ENCODE measurements at places on chromosomes 2 and 18.

GRCh38 chr2:62362561-62362960, 143.4 kb downstream of the TMEM17 start:
- DNase-seq: no peak
- H3K4me1 ChIP-seq: no peaks in the 10 kb centered on the region
- H3K36me3 ChIP-seq: no peaks in the 10 kb centered on the region
- no peaks in the 10 kb centered on the region for H3K27me3 ChIP-seq

GRCh38 chr2:100417711-100418124, 250 bp upstream of the CHST10 start:
- no peak overlapping the region for H3K27ac ChIP-seq
- H3K4me1 ChIP-seq: peaks cover 30% of the 10 kb centered on the region

- H3K36me3 ChIP-seq: no peaks in the 10 kb centered on the region
- 0 out of 2 replicates have a peak, but pooled peaks cover 1% of the 10 kb centered on the region for H3K27me3 ChIP-seq
- no peak overlapping the region for H3K4me3 ChIP-seq
- H3K4me1 ChIP-seq: no peaks in the 10 kb centered on the region
Measured at GRCh38 chr2:66717973-66718372, 283.0 kb downstream of the MEIS1 start.

GRCh38 chr18:48360376-48361021, 48.7 kb downstream of the ZBTB7C start:
- H3K36me3 ChIP-seq: no peaks in the 10 kb centered on the region
- no peak overlapping the region for H3K27ac ChIP-seq
- no peak overlapping the region for H3K4me3 ChIP-seq
- H3K27me3 ChIP-seq: peaks cover 3% of the 10 kb centered on the region

- peaks cover 3% of the 10 kb centered on the region for H3K4me1 ChIP-seq
Measured at GRCh38 chr2:17251171-17251570, 267.1 kb downstream of the RAD51AP2 start.

DNA sequence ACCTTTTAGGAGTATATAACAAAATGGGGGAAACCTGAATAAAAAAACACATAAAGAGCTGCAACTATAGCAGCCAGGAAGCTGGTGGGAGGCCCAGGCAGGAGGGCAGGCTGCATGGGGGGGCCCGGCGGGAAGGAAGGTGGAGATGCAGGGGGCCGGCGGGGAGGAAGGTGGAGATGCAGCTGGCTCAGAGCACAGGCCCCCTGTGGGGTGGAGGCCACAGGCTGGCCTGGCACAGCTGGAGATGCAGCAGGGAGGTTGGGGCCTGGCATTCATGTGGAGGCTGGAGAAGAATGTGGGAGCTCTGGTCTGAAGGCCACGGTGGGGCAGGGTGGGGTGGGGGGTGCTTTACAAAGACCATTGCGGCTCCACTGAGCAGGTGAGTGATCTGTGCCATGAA, 31.4 kb downstream of the FAM228A start:
- peaks cover 22% of the 10 kb centered on the region for H3K36me3 ChIP-seq
- DNase-seq: no peak
- no peaks in the 10 kb centered on the region for H3K4me1 ChIP-seq
- H3K27ac ChIP-seq: no peak overlapping the region
- no peaks in the 10 kb centered on the region for H3K27me3 ChIP-seq

DNA sequence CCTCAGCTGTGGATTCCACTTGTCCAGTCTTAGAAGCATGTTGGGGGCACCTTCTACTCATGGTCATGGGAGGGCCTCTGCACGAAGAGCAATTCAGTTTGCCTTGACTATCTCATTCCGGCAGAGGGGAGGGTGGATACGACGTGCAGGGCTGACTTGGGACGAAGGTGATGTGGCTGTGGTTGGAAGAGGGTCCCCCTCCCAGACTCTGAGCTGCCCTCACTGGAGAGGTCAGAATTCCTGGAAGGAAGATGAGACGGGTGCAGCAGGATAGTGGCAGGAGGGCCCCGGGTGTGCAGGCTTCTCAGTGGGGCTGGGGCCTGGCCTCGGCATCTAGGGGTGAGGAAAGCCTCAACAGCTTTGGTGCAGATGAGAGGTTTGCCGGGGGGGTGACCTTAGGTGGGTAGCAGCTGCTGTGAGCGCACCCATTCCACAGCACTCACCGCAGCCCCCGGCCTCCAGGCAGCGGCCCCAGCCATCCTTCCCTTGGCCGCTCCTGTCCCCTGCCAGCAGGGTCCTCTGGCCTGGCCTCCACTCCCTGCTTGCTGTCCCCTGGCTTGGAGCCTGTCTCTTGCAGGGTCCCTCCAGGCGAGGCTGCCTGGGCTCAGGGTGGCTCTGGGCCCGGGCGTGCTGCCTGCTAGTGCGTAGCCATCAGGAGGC, 3.2 kb downstream of the RNPEPL1 start:
- H3K4me1 ChIP-seq: peaks cover 32% of the 10 kb centered on the region
- no peak for DNase-seq
- no peak overlapping the region for H3K4me3 ChIP-seq
- no peaks in the 10 kb centered on the region for H3K36me3 ChIP-seq

DNA sequence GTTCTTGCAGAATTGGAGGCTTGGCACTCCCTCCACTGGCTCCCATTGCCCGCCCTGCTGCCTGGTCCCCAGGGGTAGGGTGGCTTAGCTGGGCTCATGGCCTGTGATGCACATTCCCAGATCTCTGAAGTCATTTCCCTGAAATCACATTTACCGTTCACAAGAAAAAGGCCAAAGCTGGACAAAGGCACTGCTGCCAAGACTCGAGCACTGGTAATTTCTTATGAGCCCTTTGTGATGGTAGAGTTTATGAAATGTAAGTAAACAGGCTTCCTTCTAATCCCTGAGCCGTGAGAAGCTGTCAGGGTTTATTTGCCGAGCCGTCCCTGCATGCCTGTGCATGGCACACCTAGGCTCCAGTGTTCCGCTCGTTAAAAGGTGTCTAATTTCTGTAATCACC, 247.2 kb upstream of the EPAS1 start:
- peaks cover 14% of the 10 kb centered on the region for H3K36me3 ChIP-seq
- no peaks in the 10 kb centered on the region for H3K4me1 ChIP-seq
- no peak overlapping the region for H3K4me3 ChIP-seq
- no peak for DNase-seq
- H3K27me3 ChIP-seq: no peaks in the 10 kb centered on the region

GRCh38 chr2:202376460-202377206, 506 bp downstream of the BMPR2 start:
- 0 out of 2 replicates have a peak, but pooled peaks cover 3% of the 10 kb centered on the region for H3K27me3 ChIP-seq
- no peak overlapping the region for H3K27ac ChIP-seq
- no peaks in the 10 kb centered on the region for H3K36me3 ChIP-seq
- DNase-seq: peak; percentile 63
- H3K4me3 ChIP-seq: peak overlapping the region; percentile 78
- peaks cover 47% of the 10 kb centered on the region for H3K4me1 ChIP-seq

DNA sequence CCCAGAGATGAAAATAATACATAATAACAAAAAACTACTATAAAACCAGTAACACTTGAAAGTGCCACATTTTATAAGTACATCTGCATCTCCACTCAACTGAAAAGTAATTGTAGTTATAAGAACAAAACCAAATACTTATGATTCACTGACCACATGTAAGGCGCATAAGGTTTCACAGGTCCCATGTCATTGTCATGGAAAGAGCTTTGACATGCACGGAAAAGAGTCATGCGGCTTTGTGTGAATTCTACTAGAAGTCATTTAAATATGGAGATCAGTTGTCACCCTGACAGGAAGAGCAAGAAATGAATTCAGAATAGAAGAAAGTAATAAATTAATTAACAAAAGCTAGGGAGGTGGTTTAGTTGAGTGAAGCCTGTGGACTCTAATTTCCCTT, 459.1 kb downstream of the CDH2 start:
- H3K4me1 ChIP-seq: peaks cover 22% of the 10 kb centered on the region
- no peak overlapping the region for H3K4me3 ChIP-seq
- H3K27me3 ChIP-seq: no peaks in the 10 kb centered on the region
- no peak overlapping the region for H3K27ac ChIP-seq
- no peak for DNase-seq

GRCh38 chr2:146108993-146109392, 1589.1 kb upstream of the ZEB2 start:
- H3K27ac ChIP-seq: no peak overlapping the region
- DNase-seq: no peak
- no peak overlapping the region for H3K4me3 ChIP-seq
- no peaks in the 10 kb centered on the region for H3K36me3 ChIP-seq

- no peak overlapping the region for H3K4me3 ChIP-seq
- no peak overlapping the region for H3K27ac ChIP-seq
- no peak for DNase-seq
- no peaks in the 10 kb centered on the region for H3K36me3 ChIP-seq
Measured at GRCh38 chr2:133568598-133568997, 335 bp upstream of the NCKAP5 start.

DNA sequence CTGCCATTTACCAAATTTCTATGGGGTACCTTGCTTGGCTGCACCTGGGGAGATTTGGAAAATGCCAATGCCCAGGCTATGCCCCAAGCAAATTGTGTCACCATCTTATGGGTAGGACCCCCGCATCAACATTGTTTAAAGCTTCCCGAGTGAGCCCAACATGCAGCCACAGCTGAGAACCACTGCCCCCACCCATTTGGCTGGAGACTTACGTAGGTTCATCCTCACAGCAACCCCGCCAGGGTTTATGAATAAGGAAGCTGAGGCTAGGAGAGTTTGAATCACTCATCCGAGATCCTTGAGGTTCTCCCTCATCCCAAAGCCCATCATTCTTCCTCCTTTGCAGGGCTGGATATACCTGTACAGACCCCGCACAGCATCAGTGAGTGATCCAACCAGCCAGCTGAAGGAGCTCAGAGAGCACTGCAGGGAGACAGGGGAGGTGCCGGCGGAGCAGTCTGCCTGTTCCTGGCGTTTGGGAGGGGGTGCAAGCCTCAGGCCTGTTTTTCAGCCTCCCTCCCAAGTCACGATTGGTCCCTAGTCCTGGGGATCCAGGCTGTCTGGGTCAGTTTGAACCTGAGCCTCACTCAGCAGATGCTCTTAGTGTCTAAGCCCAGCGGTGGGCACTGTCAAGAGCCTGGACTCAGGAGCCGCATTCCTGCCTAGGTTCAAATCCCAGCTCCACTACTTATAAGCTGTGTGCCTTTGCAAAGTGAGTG, 164.9 kb downstream of the SMAD7 start:
- peak overlapping the region; percentile 69 for H3K27ac ChIP-seq
- no peaks in the 10 kb centered on the region for H3K27me3 ChIP-seq
- no peak for DNase-seq
- H3K4me3 ChIP-seq: no peak overlapping the region
